ENCODE measurements at places on chromosomes 6 and 20. TPM values are rescaled to one million over a fixed set of nuclear protein-coding genes. Genes with fewer than 3 reads are reported as not detected.

DNA sequence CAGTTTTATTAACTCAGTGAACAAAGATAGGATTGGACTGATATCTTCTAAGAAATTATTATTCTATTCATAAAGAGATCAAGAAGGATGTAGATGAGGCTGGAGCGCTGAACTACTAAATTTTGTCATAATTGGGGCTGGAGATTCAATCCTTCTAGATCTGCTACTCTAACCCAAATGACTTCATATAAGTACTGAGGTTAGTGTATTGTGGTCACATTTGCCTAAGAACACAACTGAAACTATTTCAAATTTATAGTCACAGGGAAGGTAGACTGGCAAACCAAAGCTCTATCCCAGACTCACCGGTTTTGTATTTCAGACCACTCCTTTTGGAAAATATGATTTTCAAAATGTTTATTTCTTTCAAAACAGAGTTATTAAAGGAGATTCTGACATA lies 96.7 kb downstream of the BMP5 start:
- DNase-seq = no peak

- DNase-seq = no peak
Observed at GRCh38 chr20:19361790-19362189, 149.3 kb downstream of the SLC24A3 start.

DNA sequence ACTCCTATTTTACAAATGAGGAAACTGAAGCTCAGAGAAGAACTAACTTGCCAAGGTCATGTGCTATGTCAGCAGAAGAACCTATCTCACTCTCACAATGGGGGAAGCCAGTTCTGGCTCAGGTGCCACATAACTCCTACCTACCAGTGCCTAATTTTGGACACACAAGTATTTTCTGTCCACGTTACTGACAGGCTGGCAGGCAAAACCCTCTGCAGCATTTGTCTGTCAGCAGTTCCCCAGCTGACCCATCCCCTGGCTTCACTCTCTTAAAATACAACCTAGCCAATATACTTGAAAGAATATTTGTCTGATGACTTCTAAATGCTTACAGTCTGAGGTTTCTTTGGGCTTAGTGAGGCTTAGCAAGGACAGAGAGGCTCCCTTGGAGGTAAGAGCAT lies 15.5 kb downstream of the GSS start:
- no peak for DNase-seq

- no peak for DNase-seq
Observed at GRCh38 chr6:12709556-12710232, 6.9 kb upstream of the PHACTR1 start.

- DNase-seq = no peak
Observed at GRCh38 chr20:5780846-5781217, 30.6 kb downstream of the SHLD1 start.

DNA sequence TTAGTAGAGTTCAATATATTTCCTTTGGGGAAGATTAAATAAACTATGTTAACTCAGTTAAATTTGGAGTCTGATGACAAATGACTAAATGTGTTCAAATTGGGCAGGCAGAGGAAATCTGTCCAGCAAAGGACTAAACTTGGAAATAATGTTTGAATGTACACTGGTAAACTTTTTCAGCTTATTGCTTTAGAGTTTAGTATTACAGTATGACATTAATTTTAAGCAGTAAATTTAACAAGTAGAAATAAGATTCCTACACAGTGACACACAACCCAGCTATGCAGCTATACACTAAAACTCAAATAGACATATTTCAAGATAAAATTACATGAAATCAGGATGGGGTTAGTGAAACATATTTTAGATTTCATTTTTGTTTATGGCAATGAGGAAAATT lies 42.6 kb upstream of the HDGFL1 start:
- no peak for DNase-seq

- DNase-seq = no peak
Observed at GRCh38 chr6:156698239-156699016, 78.8 kb upstream of the ARID1B start.

DNA sequence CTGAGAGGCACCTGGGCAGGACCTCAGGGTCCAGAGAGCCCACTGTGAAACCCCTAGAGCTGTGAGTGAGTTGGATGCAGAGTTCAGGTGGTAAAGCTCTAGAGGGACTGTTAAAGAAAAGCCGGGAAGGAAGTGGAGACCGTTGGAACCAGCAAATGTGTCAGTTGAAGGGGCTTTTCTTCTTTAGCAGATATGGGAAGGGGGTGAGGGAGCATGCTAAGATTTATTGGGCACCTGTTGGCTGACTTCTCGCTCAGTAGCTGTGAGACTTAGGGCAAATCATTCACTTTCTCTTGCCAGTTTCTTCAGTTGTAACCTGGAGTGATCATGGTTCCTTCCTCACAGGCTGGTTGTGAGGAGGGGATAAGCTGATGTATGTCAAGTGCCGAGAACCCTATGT lies 287.7 kb downstream of the DHX35 start:
- DNase-seq = no peak

GRCh38 chr6:166228839-166229528 lies 61.3 kb upstream of the TBXT start:
- no peak for DNase-seq

GRCh38 chr6:134166511-134167261 lies 114.3 kb upstream of the SLC2A12 start:
- DNase-seq = no peak

DNA sequence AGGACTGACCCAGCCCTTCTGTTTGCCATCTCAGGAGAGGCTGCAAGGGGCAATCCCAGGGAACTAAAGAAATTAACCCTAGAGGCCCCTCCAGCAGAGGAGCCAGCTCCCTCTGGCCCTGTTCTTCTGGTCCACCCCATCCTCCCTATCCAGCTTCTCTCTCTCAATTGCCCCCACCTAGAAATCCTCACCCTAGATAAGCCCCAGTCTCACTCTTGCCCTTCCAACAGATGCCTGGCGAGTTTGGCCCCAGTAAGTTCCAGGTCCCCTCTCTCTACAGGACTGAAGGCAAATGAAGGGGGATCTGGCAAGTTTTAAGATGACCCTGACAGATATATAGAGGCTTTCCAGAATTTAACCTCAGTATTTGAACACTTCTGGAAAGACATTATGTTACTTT lies 134.0 kb downstream of the THBS2 start:
- no peak for DNase-seq

DNA sequence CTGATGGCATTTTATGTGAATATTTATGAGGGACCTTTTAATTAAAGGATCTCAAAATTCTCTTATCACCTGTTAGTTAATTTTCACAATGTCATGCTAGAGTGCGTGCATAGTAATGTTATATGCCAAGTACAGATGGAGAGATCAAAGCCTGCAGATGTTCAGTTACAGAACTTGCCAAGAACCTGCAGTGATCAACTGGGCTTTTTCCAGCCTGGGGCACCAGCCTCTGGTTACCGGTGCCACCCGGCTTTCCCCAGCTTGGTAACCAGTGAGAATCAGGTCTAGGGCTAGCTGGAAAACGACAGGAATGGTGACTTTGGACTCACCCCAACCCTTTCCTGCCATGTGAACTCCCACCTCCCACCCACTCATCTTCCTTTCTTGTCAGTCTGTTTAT lies 91.8 kb downstream of the CAP2 start:
- DNase-seq = no peak

- DNase-seq = no peak
Observed at GRCh38 chr20:63150391-63150898, 65.5 kb downstream of the YTHDF1 start.

DNA sequence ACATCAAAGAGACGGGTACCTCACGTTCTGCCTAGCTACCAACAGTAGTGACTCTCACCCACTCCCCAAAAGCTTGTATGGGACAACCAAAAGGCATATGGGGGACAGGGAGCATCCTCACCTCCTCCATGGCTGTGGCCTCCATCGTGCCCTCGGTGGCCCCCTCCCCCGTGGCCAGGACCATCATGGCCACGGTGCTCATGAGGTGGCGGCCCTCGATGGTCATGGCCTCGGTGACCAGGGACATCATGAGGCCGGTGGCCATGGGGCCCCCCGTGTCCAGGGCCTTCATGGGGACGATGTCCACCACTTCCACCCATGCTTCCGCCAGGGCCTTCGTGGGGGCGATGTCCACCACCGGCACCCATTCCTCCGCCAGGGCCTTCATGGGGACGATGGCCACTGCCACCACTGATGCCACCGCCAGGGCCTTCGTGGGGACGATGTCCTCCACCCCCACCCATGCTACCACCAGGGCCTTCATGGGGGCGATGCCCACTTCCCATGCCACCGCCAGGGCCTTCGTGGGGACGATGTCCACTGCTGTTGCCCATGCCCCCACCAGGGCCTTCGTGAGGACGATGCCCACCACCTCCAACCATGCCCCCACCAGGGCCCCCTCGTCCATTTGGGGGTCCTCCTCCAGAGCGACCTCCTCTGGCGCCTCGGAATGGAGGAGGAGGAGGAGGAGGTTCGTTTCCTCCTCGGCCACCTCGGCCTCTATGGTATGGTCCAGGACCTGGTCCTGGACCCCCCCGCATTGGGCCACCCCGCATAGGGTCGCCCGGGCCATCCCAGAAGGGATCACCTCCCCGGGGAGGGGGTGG lies 15.0 kb downstream of the PPP1R10 start:
- DNase-seq = no peak

DNA sequence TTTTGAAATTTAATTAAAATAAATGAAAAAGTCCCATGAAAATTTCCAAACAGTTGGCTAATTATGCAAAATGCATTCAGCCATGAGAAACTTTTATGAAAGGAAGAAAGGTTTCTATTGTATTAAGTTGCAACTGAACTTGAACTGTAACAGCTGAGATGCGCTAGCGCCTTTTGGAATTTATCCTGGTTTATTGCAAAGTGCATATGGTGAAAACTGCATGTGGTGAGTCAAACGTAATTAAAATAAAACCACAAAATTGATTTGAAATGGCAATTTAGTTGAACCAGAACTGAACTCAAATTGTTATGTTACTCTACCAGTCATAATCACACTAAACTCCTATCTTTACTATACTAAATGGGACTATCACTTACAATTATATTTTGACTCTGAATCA lies 46.4 kb upstream of the COL21A1 start:
- no peak for DNase-seq

DNA sequence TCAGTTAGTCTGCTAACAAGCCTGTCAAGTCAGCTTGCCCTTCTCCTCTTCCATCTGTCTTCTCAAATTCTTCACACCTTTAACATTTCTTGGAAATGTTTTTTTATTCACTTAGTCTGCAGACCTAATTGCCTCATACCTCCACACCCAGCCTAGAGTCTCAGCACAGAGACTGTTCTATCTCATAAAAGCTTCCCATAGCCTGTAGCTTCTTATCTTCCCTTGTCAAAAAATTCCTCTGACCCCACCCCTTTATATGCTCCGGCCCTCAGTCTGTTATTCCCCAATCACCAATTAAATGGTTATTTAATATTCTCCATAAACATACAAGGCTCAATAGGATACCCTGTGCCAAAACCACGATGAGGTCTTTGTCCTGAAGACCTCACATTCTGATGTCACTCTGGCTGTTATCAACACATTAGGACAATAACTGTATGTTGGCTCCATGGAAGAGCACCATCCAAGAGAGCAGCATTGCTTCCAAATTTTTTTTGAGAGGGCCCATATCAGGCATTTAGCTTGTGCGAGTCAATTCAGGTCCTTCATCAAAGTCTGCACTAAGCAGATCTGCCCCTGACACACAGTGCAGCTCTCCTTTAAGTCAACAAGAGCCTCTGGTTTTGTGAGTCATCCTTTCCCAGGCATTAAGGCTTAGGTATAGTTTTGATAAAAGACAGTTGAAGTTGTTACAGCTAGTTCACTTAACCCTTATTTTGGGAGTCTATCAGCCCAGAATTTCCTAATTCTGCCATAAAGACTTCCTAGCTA lies 83.2 kb upstream of the TBX18 start:
- no peak for DNase-seq

DNA sequence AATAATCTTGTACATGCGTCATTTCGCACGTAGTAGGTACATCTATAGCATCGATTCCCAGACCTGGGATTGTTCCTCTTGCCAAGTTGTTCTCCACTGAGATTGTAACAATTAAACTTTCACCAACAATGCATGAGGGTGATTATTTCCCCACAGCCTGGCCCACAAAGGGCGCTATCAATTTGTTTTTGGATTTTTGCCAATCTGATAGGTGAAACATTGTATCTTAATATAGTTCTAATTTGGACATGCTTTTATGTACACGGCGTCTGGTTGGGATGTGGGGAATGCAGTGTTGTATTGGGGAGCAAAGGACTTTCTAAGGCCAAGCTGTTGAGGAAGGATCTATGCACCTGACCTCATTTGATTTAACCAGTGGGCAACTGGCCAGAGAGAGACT lies 59.5 kb downstream of the VEGFA start:
- DNase-seq = no peak

- DNase-seq = no peak
Observed at GRCh38 chr6:155103816-155104366, 108.8 kb downstream of the TIAM2 start.

DNA sequence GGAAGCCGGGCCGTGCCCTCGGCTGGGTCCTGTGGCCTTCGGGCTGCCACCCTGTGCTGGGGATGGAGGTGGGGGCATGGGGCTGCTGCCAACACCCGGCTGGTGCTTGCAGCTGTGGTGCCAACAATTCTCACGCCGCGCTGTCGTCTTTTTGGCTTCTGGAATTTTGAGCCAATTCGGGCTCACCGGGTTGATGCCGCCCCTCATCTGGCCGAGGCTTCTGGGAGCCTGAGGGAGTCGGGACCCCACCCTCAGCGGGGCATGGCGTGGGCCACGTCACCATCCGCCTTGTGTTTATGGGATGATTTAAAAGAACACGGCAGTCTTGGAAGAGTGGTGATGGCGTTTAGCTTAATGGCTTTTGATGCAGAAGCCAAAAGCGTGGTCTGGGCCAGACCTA lies 8.7 kb upstream of the NPBWR2 start:
- peak; percentile 13 for DNase-seq

DNA sequence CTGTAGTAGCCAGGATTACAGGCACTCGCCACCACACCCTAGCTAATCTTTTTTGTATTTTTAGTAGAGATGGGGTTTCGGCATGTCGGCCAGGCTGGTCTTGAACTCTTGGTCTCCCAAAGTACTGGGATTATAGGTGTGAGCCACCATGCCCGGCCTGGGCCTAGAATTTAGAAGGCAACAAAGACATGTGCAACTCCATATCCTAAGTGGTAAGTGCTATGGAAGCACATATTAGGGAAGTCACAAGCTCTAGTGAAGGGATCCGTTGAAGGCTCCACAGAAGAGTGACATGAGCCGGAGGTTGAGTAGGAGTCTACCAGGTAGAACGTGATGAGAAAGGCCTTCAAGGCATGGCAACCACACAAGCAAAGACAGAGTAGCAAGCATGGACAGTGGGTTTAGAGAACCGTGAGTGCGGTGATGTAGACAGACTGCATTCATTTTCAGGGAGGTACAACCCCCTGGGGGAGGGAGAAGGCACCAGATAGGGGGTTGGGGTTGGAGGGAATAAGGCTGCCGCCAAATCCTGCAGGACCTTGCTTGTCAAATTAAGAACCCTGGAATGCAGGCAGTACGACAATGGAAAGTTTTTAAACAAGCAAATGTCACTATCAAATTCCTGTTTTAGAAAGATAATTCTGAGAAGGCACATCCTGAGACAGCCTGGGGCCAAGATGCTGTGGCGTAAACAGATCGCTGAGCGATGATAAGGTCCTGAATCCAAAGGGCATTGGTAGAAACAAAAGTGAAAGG lies 50.2 kb downstream of the ARHGAP18 start:
- no peak for DNase-seq

BHLHE23 gene
- not detected for total RNA-seq

HLA-DMB gene
- 18.4 TPM for total RNA-seq

BEND6 gene
- 1.0 TPM for total RNA-seq

KHDC1L gene
- total RNA-seq = not detected

CD24 gene
- total RNA-seq = 0.37 TPM

FAM162B gene
- total RNA-seq = 6.9 TPM

DNAAF9 gene
- total RNA-seq = 30.3 TPM

All from omental fat pad (tissue), 4 donors.